ENCODE measurements at places on chromosomes 12 and 14. TPM values are rescaled to one million over a fixed set of nuclear protein-coding genes. Genes with fewer than 3 reads are reported as not detected.
A peak's percentile ranks its signal among the peaks of the same experiment; 100 is the strongest.

Gene SYNE3
- total RNA-seq, result 23.9 TPM

- no peak for DNase-seq
These were observed 94.4 kb downstream of the PPP2R5C start for GRCh38 chr14:101855958-101856357.

- no peak for DNase-seq
These were observed 298.1 kb upstream of the TMPO start for GRCh38 chr12:98217257-98217656.

DNA sequence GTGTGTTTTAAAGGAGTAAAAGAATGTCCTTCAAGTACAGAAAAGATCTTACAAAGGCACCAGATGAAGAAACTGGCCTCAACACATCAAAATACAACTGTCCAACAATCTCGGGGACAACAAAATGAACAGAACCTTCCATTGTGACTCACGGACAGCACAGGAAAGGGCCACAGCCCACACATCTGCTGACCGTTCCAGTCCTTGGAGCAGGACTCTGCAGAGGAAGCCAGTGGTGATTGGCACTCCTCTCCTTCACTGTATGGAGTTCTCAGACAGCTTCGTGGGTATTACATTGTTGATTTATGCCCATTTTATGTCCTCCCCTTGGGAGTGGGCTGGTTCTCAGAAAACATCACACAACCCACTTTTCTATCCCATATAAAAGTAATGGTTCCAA lies 32.5 kb upstream of the TC2N start:
- peak; percentile 36 for DNase-seq

GRCh38 chr12:51323966-51324895 lies at the start of gene BIN2:
TSS of gene BIN2 (minus strand) at chr12:51324174. CDS start at chr12:51324102, 72 bp downstream.
- peak; percentile 60 for DNase-seq

- DNase-seq, result peak; percentile 51
These were observed 281.7 kb upstream of the RTL1 start for GRCh38 chr14:101185073-101185835.
